ENCODE measurements at places on chromosomes 2 and 18.
A peak's percentile ranks its signal among the peaks of the same experiment; 100 is the strongest.

DNA sequence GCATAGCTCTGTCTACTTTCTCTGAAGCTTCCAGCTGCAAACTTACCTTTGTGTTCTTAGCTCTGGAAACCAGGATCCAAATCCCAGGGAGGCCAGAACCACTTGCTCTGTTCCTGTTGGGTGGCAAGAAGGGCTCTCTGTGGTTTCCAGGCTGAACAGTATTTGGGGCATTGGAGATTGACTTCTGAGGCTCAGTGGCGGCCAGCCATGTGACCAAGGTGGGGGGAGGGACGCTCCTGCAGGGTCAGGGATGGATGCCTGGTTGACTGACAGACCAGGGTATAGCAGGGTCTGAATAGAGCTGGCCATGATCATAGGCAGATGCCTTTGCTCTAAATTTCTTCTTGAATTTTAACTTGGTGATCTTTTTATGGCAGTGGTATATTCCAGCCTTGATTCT is 15.1 kb downstream of the SLC4A5 start:
- no peak for DNase-seq

- no peak for DNase-seq
Observed at GRCh38 chr2:19810148-19810547, 91.6 kb downstream of the TTC32 start.

- no peak for DNase-seq
Observed at GRCh38 chr2:135152361-135152760, 100.3 kb downstream of the RAB3GAP1 start.

GRCh38 chr2:101467306-101467705 is 7.6 kb downstream of the RFX8 start:
- DNase-seq = no peak

- no peak for DNase-seq
Observed at GRCh38 chr2:137050949-137051348, 285.6 kb downstream of the THSD7B start.

GRCh38 chr2:240572141-240573031 is 4.1 kb downstream of the RNPEPL1 start:
- no peak for DNase-seq

DNA sequence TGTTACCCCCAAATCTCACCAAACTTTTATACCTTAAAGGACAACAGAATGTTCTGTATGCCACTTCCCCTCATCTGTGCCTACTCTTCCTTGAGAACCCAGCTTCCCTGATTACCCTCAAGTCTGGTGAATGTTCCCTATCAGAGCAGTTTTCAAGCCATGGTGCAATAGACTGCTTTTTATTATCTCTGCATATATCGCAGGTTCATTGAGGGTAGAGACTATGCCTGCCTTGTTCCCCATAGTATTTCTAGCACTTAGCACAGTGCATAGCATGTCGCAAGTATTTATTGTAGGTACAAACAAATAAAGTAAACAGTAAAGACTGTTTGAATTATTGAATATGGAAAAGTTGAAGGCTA is 146.6 kb downstream of the HAUS1 start:
- no peak for DNase-seq

- no peak for DNase-seq
Observed at GRCh38 chr2:222239091-222239490, 59.7 kb downstream of the PAX3 start.

GRCh38 chr2:231674587-231675338 is 33.6 kb upstream of the PTMA start:
- DNase-seq = peak; percentile 85

DNA sequence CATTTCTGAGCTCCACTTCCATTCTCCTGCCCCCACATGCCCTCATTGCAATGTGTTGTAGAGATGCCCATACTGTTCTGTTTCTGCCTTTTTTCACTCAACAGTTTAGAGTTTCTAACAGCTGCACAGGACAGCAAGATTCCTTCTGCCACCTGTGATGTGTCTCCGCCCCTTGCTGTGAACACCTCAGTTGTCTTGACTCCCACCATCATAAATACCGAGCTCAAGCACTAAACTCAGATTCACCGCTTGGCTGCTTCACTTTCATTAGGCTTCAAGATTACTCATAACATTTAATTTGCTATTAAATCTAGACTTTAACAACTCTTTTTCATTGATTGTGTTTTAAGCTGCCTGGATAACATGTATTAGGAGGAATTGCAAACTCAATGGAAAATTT is 141.0 kb downstream of the MAP2 start:
- no peak for DNase-seq

DNA sequence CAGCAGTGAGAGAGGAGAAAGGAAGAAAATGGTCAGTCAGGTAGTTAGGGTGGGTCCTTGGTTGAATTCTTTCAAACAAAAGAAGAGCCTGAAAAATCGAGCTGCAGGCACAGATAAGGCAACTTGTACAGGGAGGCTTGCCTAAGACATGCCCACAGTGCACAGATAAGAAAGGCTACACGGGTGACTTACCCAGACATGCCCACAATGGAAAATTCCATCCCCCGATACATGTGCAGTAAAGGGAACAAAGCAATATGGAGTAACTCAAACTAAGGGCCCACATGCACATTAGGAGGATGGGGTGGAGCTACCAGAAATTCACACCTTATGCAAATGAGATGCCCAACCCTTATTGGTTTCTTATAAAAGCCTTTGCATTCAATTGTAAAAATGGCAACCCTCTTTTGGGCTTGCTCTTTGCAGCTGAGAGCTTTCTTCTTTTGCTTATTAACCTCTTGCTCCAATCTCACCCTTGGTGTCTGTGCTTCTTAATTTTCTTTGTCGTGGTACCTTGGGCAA is 110.3 kb upstream of the RMP24 start:
- DNase-seq = no peak

All from colonic mucosa (tissue), 4 donors.